Stimulated activated CD4-positive, alpha-beta T cell treated with anti-CD3 and anti-CD28 coated beads, TNF-alpha, amount 100 ng/mL, for 1 hour (primary cell): ENCODE measurements at places on chromosomes 4 and X.
A peak's percentile ranks its signal among the peaks of the same experiment; 100 is the strongest.

GRCh38 chr4:54855191-54855854 lies 197.6 kb downstream of the KIT start:
- no peak for DNase-seq

DNA sequence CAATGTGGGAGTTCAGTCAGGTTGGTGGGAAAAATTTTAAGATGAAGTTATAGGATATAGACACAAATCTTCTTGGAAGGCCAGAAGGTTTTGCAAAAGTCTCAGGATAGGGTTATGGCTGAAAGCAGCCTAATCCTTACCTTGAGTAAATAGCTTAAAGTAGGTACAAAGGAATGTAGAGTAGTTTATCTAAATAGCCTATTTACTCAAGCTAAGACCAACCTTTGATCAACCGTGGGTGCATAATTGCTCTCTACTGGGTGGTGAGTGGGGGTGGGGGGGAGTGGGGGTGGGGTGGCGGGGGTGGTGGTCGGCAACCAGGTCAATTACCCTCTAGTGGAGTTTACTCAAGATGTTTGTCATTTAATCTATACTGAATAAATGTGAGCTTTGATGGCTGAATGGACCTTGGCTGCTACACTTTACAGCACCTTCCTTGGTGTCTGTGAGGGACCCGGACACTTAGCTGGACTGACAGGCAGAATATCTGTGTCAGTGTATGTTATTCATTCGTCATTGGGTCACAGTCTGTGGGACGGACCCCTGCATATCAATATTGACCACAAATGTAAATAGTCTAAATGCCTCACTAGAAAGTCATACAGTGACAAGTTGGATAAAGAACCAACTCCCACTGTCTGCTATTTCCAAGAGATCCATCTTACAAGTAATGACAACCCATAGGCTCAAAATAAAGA lies 545.7 kb upstream of the PABPC4L start:
- DNase-seq = no peak

- no peak for DNase-seq
Measured at GRCh38 chr4:76108467-76109181, 34.1 kb downstream of the ART3 start.

- no peak for DNase-seq
Measured at GRCh38 chr4:41455206-41455605, 82.8 kb upstream of the LIMCH1 start.

GRCh38 chr4:6674500-6675149 lies 19.1 kb upstream of the S100P start:
- DNase-seq = no peak

- DNase-seq = no peak
Measured at GRCh38 chrX:115584696-115585095, 23.7 kb downstream of the PLS3 start.

- DNase-seq = no peak
Measured at GRCh38 chr4:2832309-2832980, 11.2 kb upstream of the ADD1 start.

GRCh38 chr4:67899096-67899495 lies 15.3 kb upstream of the TMPRSS11D start:
- DNase-seq = no peak

- peak; percentile 7 for DNase-seq
Measured at GRCh38 chrX:13151828-13152517, 107.6 kb upstream of the FAM9C start.

- DNase-seq = no peak
Measured at GRCh38 chrX:10904220-10904619, 206.9 kb upstream of the HCCS start.
